ENCODE measurements at places on chromosomes 16 and 17.

DNA sequence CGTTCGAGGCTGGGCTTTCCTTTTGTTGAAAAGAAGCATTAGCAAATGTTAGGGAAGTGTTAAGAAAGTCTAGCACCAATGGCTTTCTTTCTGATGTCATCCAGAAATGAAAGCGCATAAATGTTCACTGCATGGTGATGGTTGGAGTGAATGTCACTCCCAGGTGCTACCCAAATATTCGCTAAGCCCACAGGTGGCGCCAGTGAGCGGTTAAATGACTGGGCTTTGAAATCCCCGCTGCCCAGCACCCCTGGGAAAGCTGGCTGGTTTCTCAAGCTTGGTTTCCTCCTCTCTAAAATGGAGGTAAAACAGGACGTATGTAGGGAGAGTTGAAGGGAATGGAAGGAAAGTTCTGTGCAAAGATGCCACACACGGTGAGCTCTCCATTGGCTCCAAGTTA lies 104.4 kb downstream of the IRX5 start:
- peak; percentile 90 for DNase-seq

- DNase-seq: no peak
These were observed 66.8 kb downstream of the XYLT1 start for GRCh38 chr16:17403859-17404545.

DNA sequence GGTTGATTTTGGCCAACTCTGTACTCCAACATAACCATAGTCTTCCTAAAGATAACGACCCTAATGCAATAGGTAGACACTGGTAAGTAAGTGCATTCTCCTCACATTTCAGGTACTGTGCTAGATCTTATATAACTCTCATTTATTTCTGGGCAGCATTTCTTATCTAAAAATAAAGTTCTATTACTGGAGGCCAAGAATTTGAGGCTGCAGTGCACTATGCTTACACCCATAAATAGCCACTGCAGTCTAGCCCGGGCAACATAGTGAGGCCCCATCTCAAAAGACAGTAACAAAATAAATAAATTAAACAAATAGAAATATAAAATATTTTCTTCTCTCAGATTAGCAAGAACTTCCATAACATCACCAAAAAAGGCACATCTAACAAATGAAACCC lies 12.7 kb downstream of the CLEC3A start:
- DNase-seq: no peak

GRCh38 chr17:62876673-62877405 lies 68.7 kb upstream of the MARCHF10 start:
- no peak for DNase-seq

DNA sequence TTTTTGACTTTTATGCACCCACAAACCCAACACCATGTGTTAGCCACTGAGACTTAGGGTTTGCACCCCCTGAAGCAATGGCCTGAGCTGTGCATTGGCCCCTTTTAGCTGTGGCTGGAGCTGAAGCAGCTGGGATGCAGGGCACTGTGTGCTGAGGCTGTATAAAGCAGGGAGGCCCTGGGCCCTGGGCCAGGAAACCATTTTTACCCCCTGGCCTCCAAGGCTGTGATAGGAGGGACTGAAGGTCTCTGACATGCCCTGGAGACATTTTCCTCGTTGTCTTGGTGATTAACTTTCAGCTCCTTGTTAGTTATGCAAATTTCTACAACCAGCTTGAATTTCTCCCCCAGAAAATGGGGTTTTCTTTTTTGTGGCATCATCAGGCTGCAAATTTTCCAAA lies 6.7 kb upstream of the ANKFN1 start:
- DNase-seq: no peak

GRCh38 chr16:82041542-82041941 lies 6.5 kb downstream of the HSD17B2 start:
- no peak for DNase-seq

DNA sequence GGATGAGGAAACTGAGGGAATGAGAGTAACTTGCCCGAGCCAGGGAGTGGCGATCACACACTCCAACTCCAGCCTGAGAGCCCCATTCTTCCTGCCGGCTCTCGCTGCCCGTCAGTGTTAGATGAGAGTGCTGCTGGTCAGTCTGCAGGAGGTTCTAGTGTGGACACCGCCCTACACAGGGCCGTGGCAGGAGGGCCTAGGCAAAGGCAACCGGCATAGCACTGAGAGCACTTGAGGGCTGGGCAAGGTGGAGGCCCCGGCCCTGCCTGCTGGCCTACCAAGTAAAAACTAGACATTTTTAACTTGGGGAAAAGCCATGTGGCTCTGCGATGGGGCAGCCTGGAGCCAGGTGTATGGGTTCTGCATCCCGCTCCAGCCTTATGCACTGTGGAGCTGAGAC lies 354.8 kb downstream of the SEC14L1 start:
- no peak for DNase-seq

GRCh38 chr17:46925185-46925868 lies 2.4 kb downstream of the GOSR2 start:
- DNase-seq: no peak

DNA sequence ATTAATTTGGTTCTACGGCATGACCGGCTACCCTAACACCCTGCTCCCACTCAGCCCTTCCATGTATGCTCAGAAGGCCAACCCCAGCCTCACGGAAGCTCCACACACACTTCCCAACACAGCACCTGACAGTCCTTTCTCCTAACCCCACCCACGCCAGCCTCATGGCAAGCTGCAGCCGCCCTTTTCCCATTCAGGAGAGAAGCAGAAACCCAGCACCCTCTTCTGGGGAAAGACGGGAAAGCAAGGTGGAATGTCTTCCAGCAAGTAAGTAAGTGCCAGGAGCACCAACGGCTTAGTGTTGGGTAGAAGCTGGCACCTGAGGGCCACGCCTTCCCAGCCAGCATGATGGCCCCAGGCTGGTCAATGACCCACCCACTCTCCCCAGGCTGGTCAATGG lies 32.1 kb downstream of the ABR start:
- DNase-seq: peak; percentile 92

DNA sequence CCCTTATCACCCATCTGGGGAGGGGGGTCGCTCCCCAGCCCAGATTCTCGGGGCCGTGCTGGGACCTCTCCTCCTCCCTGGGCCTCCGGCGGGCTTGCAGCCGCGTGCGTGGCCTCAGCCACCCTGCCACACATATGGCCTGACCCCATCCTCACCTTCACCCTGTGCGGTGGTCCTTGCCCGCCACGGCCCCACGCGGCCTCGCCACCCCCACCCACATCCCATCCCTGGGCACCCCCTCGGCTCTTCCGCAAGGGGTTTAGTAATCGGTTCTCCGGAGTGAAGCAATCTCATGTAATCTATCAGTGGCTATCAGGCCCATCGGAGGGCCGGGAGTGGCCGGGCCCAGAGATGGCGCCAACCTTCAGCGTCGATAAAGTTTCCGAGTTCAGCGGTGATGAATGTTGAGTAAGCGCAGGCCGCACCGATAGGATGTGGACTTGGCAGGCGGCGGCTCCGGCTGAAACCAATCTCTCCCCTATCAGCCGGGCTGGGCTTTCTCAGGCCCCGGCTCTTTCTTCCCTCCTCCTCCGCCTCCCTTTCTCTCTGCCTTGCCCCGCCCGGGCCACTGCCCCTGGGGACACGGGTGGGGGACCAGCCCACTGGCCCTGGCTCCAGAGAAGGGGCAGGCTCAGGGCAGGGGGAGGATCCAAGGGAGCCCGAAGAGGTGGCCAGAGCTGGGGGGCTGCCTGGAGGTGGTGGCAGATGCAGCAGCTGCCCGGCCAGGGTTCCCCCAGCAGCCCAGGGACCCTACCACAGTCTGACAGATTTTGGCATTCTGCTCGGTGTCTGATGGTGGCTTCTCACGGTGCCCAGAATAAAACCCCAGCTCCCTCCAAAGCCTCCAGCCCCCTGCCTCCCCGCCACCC lies 20.8 kb downstream of the ZFPM1 start:
- no peak for DNase-seq

DNA sequence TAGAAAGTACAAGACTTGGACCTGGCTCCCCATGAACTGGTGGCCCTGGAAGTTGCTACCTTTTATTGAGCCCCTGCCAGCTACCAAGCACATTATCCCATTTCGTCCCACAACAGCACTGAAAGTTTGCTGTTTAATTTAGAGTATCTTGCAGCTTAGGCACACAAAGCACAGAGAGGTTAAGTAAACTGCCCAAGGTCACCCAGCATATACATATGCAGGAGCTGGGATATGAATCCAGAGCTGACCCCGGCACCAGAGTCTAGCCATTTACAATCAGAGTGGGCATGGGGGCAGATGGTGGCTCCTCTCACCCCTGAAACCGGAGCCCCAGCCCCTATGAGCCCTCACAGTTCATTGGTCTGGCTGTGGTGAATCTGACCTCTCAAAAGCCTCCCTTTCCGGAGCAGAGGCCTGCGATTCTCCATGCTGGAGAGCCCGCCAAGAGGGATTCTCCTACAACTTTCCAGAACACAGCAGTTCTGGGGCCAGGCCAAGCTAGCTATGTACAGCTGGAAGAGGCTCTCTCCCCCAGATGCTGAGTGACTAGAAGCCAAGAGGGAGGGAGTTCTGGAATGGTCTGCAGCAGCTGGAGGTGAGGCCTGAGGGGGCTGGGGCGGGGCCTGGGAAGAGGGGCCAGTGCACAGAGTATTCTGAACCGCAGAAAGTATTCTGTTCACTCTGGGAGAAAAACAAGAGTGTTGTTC lies 58.3 kb downstream of the SREBF1 start:
- no peak for DNase-seq

- DNase-seq: no peak
These were observed 6.2 kb downstream of the ZNF423 start for GRCh38 chr16:49849754-49850108.

GRCh38 chr17:17987187-17987896 lies 14.7 kb downstream of the DRC3 start:
- no peak for DNase-seq

DNA sequence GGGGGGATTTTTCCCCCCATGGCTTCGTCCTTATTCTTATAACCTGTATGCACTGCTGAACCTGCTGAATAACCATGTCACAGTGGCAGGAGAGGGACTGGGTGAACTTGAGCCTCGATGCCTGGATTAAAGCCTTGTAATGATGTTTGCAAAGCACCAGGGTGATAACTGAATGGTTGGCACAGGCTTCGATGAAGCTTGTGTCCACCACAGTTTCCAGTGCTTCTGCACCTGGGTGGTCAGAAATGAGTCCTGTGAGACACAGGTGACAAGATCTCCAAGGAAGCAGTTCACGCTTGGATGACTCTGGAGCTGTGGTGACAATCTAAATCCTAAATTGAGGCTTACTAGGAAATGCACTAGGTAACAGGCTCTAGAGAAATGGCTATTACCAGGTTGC lies 729.3 kb downstream of the MAF start:
- DNase-seq: no peak

- no peak for DNase-seq
These were observed 107.9 kb downstream of the SMG6 start for GRCh38 chr17:2195729-2196128.

GRCh38 chr16:5056352-5056751 lies 9.4 kb downstream of the C16orf89 start:
- peak; percentile 90 for DNase-seq

DNA sequence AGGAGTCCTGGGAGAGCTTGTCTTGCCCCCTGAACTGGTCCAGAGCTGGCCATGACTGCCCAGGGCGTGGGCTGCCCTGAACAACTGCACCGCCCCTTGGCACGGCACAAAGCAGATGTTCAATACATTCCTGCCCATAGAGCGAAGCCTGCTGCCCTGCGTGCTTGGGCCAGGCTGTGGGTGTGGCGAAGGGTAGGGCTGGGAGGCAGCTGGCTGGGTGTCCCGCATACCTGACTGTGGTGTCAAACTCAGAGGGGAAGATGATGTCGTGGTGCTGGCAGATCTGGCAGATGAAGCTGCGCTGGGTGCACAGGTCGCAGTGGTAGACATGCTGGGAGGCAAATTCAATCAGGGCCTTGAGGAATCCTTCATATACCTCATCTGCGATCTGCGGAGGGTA lies 124.2 kb upstream of the SMURF2 start:
- DNase-seq: no peak

DNA sequence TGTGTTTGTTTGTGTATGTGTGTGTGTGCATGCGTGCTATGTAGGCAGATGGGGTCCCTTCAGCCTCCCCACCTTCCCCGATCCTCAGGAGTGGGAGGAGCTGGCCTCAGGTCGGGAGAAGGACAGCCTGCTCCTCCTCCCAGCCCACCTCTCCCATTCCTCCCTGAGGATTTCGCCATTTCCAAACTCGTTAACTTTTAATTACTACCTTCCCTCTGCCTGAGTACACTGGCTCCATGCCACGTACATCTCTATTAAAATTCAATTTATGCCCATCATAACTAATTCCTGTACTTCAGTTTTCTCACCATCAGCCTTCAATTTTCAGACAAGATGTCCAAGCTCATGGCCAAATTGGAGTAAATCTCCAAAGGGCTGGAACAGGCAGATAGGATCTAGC lies 148.6 kb downstream of the SDK2 start:
- no peak for DNase-seq

DNA sequence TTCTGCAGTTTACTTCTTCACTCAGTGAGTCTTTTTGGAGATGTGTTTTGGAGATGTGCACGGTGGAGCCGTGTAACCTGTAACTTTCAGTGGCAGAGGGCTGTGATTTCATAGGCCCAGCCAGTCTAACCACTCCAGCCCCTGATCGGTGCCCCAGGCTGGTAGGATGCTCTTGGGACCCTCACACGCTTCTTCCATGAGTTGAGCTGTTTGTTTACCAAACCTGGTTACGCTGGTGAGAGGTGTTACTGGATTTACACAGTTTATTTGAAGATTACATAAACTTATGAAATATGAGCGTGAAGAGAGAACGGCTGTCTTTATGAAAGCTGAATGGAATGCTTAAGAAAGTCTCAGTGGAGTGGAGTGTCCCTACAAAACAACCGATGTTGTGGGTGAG lies 96.7 kb downstream of the CMIP start:
- DNase-seq: no peak

- DNase-seq: no peak
These were observed 19.2 kb downstream of the EFTUD2 start for GRCh38 chr17:44880062-44880461.

DNA sequence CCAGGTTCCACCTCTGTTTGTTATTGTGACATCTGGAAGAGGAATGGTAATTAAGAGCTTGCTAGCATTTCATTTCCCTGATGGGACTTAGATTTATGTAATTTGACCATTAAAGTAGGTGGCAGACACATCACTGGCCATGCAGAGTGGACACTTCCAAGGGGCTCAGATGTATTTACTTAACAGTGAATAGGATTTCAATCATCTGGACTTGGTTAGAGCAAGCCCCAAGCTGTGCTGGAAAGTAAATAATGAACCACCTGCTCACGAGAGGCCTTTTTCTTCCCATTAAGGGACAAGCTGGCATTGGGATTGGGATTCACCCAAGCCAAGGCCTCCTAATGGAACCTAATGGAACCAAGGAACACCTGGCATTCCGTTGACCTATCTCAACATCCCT lies 395.3 kb downstream of the HS3ST4 start:
- DNase-seq: no peak

- DNase-seq: peak; percentile 41
These were observed 419.0 kb upstream of the ASIC2 start for GRCh38 chr17:33712120-33712519.

DNA sequence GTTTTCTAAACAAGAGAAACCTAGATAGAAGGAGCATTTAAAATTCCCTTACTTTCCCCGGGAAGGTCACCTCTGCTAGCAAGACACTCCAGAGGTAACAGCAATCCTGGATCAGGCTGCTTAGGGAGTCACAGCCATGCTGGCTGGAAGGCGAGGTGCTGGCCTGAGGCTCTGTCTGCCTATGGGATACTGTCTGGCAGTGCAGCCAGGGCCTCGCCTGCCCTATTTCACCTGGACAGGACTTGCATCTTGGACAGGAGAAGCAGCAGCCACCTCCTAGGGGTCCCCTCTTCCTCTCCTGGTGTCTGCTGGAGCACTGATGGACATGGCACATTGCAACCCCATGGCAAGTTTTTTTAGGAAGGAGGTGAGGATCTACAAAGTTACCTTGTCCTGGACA lies 15.1 kb downstream of the FA2H start:
- no peak for DNase-seq
